Sigmoid colon (tissue), 7 donors: ENCODE measurements at places on chromosomes 3 and 15. TPM values are rescaled to one million over a fixed set of nuclear protein-coding genes. Genes with fewer than 3 reads are reported as not detected.

DNA sequence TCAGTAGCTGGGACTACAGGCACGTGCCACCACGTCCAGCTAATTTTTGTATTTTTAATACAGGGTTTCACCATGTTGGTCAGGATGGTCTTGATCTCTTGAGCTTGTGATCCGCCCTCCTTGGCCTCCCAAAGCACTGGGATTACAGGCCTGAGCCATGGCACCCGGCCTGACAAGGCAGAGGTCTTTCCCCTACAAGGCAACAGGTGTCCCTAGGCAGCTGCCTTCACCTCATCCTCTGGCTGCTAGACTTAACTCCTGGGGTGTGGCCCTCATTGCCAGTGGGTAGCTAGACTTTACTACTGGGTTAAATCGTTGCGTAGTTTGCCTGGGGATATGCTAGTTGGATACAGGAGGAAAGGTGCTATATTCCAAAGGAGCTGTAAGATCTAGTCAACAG is 81.4 kb downstream of the CHRD start:
- DNase-seq = peak; percentile 26

DNA sequence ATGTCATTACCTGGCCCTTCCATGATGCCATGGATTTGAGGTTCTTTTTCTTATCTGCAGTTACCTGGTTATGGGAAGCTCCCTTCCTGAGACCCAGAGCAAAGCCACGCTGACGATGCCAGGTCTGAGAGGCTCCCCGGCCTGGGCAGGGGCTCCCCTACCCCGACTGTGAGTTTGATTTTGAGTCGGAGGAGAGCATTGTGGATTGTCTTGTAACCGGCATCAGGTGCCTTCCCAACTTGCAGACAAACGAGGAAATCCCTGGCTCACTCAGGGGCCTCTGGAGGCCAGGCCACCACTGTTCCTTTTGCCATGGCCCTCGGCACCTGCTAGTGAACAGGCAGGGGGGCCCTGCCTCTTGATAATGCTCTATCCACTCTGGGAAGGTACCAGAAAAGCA is 151.4 kb downstream of the ATP10A start:
- peak; percentile 27 for DNase-seq

DNA sequence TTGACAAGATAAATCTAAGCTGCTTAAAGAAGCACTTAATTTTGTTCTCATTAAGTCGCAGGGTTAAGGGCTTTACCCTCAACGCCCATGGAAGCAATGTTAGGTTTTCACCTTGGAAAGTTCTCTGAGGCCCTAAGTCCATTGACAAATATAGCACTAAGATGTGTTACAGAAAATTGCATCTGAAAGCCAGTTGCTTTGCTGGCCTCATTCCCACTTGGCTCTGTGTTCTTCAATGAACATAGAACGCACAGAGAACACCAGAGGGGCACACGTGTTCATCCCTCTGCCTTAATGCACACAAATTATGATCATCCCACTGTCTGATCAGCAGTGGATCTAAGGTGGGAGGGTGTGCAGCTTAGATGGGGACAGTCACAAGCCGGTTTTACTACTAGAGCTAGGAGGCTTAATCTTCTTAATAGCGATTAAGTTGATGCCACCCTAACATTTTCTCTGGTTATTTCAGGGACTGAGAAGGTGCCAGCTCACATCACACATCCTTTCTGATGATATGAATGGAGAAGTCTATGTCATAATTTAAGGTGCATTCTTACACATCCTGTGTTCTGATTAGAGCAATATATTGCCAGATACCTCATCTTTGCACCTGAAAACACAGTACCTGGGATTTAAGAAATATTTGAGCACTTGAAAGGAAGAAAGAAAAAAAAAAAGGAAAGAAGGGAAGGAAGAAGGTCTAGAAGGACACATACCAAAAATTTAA is 224.4 kb upstream of the ICE2 start:
- DNase-seq = no peak

DNA sequence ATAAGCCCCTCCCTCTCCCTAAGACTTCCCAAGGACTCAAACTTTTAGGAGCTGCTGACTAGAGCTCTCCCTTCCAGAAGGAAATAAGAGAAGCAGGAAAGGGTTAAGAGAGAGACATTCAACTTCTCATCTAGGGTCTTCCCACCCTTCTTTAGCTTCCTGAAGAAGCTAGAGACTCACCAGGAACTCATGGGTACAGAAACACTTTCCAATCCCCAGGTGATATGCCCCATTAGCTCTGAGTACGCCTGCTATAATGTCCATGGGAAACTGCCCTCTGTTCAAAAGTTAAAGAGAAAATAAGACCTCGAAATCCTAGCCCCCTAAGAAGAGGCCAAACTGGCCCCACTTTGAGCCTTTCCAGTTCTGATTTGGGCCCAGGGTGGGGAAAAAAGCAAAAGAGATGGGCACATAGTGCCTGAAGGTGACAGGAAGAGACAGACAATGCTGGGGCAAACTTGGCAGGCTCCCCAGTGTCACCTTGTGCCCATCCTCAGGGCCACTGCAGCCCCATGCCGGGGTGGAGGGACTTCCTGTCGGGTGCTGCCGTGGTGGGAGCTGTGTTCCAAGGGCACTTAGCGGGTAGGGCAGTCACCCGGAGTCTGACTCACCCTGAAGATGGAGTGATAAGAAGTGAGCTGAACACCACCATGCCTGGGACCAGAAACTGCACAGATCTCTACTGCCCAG is 29.5 kb downstream of the CCDC12 start:
- DNase-seq = no peak

PRSS50 gene
- total RNA-seq = not detected

- DNase-seq = peak; percentile 92
These were observed at the start of gene LEKR1 for GRCh38 chr3:156826144-156826895. Gene LEKR1, plus strand, starts transcription at chr3:156826353. Its CDS starts 2,977 bp downstream, at chr3:156829330.

NECTIN3 gene
- total RNA-seq = 31.4 TPM

CHD2 gene
- 83.1 TPM for total RNA-seq

DNA sequence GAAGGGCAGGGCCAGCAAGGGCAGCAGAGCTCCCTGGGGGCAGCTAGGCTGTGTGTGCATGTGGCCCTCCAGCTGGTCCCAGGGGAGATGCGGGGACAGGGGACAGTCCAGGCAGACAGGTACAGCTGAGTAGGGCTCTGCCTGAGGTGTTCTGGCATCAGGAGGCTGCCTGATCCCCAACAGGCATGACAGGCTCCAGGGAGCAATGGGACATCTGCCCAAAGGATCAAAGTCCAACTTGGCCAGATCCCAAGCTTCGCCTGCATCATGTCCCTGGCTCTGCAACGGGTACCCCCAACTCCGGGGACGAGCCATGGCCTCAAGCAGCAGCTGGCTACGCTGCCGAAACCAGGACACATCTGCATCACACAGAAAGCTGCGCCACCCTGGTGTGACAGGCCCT is 21.8 kb downstream of the ATRIP start:
- DNase-seq = no peak

CRABP1 gene
- total RNA-seq = 6.1 TPM

DNA sequence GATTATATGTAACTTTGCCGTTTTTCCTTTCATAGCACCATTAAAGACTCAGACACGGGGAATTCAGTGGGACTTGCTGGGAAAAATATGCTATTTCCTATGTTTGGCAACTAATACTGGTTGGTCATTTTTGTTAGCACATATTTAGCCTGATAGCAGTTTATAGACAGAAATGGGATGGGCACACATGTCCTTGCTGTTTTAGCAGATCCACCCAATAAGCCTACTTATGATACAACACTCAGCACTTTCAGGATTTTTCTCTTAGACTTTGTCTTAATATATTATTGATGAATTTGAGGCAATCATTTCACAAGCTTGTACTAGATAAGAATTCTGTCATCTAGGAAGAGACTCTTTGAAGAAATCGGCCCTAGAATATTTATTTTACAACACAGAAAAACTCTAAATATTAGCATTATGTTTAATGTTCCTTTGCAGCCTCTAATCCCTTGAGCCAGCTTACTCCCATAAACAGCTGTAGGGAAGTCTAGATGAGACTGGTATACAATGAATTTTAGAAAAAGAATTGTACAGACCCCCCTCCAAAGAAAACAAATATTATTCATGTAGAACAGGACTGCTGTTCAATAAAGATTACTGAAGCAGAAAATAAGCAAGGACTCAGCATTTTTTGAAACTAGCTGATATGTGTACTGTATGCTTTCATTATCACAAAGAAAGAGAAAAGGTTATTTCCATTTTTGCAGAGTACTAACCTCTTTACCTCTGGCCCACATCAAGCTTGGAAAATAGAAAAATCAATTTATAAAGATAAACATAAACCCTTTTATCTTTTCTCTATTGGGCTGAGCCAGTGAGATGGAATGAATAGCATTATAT is 656.8 kb upstream of the SGO1 start:
- DNase-seq = no peak

- DNase-seq = peak; percentile 71
These were observed at the start of gene CHRNA7 for GRCh38 chr15:32029862-32030781. Gene CHRNA7, plus strand, starts transcription at chr15:32030515. Its CDS starts 80 bp downstream, at chr15:32030595.

GRCh38 chr15:35306361-35306981 is 221.4 kb upstream of the NANOGP8 start:
- DNase-seq = no peak

DNA sequence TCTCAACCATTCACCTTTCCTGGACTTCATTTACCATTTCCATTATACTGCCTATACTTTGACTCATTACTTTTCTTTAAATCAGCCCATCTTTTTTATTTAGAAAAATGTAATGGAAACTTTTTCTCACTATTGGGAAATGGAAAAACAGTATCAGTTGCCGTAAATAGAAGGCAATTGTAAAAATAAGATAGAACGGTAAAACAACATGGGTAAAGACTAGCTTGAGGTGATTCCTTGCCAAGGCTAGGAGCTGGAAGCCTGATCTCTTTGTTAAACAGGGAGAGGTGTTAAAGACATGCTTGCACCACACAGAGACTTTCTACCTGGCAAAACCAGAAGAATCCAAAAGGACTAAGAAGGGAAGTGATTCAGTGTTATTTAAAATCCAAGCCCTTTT is 5.9 kb downstream of the FGD5 start:
- no peak for DNase-seq

SPSB4 gene
- 1.1 TPM for total RNA-seq

DNA sequence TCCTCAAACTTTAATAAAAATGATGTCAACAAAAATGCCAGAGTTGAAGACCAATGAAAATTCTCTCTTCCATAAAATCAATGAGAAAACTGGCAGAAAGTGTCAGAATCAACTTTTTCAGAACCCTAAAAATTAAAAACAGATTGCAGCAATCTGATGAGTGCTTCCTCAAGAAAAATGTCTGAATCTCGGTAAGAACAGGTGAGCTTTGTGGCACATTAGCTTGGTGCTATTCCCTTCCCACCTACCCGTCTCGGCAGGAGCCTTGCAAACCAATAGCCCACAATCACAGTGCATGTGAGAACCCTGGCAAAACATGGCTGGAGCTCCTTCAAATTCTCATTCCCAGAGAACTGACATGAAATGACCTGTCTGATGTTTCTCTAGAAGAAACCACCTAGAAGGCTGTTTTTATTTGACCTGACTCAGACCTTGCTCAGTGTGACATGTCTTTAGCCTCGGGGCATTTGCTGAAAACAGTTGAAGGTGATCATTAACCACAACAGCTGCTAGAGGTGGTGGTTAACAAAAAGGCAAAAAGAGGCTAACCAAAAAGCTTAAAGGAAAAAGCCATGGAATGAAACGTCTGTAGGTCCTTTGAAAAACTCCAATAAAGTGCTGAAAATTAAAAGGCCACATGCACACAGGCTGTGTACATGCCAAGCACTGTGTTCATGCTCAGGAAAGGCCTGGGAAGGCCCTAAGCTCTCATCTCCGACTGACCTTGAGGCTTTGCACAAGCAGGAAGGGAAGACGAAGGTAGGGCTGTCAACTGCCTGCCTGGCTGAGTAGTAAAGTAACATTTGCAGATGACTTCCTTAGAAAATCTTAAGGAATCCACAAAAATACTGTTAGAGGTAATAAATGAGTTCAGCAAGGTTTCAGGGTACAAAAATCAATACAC is 253.0 kb upstream of the NSMCE3 start:
- no peak for DNase-seq

ABI3BP gene
- 79.6 TPM for total RNA-seq

DNA sequence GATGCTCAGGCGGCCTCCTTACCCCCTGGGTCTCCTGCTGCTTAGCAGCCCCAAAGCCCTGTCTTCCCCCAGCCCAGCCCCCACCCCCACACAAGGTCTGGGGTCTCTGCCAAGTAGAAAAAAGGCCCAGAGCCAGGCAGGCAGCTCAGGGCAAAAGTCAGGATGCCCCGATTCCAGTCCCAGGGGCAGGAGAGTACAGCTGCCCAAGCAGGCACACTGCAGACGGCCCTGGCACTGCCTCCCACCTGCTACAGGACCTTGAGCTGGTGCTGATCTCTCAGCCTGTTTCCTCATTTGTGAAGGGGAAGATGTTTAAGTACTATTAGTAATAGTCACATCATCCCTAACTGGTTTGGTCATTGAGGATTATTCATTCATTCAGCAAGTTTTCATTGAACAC is 12.6 kb downstream of the TMEM43 start:
- DNase-seq = no peak

CNTN3 gene
- total RNA-seq = 4.1 TPM

NR1I2 gene
- total RNA-seq = not detected

DNA sequence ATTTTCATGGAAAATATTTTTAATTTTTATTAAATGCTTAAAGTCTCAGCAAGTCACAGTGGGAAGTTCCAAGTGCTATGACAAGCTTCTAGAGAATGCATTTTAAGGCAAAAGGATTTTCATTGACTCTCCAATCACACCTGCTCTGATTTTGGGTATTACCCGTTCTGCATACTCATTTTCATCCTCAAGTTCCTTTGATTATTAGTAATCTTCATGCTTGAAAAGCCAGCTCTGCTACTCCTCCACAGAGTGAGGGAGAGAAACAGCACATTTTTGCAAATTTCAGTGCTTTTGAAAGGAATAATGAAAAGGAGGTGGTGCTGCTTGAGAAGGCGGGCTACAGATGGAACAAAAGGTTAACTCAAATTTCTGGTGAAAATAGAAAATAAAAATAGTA is 450.7 kb downstream of the NSUN3 start:
- no peak for DNase-seq

GRCh38 chr15:79102595-79102994 is 12.0 kb upstream of the RASGRF1 start:
- no peak for DNase-seq

DNA sequence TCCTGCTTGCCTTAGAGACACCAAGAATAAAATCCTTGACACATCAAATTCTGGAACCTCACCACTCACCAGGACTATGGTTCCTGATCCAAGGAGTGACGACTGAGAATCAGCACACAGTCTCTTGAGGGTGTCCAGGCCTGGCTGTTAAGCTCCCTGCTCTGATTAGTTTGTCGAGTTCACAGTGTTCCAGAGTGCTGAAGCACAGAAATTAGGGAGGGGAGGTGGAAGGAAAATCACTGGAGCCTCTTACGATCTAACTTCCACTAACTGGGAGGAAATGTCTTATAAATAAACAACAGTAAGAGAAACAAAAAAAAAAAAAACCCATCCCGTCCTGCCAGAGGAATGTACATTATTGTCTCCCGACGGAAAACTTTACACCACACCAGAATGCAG is 330.2 kb downstream of the TIGIT start:
- DNase-seq = peak; percentile 92

ACVR2B gene
- 4.8 TPM for total RNA-seq

ZPLD1 gene
- 0.36 TPM for total RNA-seq

GRCh38 chr3:124078953-124079911 is 87.3 kb upstream of the ROPN1 start:
- DNase-seq = no peak

IL20RB gene
- not detected for total RNA-seq
